T-helper 17 cell (primary cell): ENCODE measurements at places on chromosomes 2 and 18.

GRCh38 chr18:80042785-80043184 lies 8.6 kb downstream of the RBFA start:
- no peak for DNase-seq

DNA sequence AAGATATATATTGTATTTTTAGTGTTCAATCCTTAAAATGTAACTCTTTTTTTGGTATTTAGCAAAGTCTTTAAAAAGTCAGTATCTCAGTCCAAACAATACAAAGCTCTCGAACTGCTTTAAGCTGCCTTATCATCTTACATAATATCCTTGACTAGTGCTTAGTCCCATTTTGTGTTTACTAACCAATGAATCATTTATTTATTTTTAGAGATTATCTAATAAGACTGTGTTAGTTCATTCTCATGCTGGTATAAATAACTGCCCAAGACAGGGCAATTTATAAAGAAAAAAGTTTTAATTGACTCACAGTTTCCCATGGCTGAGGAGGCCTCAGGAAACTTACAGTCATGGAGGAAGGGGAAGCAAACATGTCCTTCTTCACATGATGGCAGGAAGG lies 248.3 kb upstream of the KYNU start:
- DNase-seq = no peak

DNA sequence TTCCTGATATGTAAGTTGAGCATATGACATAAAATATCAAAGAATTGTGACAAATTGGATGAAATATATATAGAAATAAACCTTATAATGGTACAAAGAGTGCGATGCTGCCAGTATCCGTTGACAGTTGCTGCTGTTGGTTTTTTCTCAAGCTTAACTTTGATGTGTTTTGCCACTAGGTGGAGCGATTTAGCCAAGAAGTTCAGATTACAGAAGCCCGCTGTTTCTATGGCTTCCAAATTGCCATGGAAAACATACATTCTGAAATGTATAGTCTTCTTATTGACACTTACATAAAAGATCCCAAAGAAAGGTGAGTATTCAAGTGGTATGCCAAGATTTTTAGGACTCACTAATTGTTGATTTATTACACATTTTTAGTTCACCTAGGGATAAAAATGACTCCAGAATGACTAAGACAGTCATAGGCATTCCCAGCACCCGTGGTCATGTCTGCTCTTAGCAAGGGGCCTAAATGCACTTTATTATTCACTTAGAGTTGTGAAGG lies 2.1 kb downstream of the RRM2 start:
- DNase-seq = peak; percentile 32

GRCh38 chr18:34511435-34511834 lies 198.7 kb upstream of the DTNA start:
- no peak for DNase-seq

GRCh38 chr2:74010087-74010541 lies 25.4 kb downstream of the TET3 start:
- no peak for DNase-seq

DNA sequence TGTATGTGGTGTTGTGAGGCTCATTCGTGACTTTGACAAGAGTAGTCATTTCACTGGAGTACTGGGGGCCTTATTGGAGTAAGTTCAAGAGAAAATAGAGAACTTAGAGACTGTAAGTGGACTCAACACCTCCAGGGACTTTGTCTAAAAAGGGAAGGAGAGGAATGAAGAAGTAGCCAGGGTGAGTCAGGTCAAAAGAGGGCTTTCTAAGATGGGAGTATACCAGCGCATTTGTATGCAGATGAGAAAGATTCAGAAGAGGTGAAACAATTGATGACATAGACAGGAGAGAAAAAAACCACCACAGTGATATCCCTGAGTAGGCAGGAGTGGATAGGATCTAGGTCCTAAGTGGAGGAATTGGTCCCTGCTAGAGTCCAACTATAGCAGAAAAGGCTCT lies 246.8 kb downstream of the IKZF2 start:
- no peak for DNase-seq

- no peak for DNase-seq
Measured at GRCh38 chr2:128619471-128620325, 301.0 kb upstream of the HS6ST1 start.

DNA sequence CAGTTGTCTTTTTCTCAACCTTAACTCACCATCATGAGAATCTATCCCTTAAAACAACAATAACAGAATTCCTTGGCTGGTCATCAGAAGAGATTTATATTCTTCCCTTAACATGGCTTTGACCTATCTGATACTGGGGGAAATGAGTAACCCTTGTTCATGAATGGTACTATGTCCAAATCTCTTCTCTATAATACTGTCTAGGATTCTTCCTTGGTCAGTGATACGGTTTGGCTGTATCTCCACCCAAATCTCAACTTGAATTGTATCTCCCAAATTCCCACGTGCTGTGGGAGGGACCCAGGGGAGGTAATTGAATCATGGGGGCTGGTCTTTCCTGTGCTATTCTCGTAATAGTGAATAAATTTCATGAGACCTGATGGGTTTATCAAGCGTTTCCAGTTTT lies 282.0 kb upstream of the SIX2 start:
- DNase-seq = no peak
